ENCODE measurements at places on chromosomes 1 and 21.

DNA sequence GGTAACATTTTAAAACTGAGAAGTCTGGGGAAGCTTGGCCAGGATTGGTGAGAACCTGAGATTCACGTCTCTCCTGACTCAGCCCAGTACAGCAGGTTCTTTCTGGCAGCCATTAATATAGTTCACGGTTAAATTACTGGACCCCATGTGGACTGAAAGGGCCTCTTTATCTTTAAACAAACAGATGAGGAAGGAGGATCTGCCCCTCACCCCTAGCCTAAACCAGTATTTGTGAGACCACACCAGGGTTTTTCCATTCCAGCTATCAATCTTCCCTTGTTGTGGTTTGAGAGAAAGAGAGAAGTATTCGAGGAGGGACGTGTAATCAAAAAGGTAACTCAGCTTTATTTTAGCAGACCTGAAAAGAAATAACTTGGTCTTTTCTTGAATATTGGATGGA is 137.1 kb downstream of the PROX1 start:
- no peak for DNase-seq

DNA sequence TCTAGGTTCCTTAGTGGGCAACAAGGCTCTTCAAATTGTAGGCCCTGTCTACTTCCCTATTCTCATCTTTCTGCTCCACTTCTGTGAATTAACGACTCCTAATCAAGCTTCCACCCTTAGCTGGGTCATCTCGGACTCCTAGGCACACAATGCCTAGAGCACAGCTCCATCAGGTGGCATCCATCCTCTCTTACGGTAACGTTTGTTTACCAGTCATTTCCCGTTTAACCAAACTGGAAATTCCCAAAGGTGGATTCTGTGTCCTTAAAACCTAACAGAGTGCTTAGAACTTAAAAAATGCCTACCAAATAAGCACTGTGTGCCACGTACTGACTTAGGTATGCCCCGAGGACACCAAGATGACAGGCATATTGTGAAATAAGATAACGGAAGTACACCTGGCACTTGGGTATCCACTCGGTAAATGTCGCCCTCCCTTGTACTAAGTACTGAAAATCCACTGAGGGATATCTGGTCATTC is 1.5 kb downstream of the PARP1 start:
- no peak for DNase-seq

GRCh38 chr1:7379441-7379971 is 391.6 kb upstream of the VAMP3 start:
- peak; percentile 65 for DNase-seq

GRCh38 chr1:6462412-6463119 is 3.4 kb downstream of the TNFRSF25 start:
- no peak for DNase-seq

- no peak for DNase-seq
These were observed 1.0 kb downstream of the TMEM201 start for GRCh38 chr1:9589719-9590157.

DNA sequence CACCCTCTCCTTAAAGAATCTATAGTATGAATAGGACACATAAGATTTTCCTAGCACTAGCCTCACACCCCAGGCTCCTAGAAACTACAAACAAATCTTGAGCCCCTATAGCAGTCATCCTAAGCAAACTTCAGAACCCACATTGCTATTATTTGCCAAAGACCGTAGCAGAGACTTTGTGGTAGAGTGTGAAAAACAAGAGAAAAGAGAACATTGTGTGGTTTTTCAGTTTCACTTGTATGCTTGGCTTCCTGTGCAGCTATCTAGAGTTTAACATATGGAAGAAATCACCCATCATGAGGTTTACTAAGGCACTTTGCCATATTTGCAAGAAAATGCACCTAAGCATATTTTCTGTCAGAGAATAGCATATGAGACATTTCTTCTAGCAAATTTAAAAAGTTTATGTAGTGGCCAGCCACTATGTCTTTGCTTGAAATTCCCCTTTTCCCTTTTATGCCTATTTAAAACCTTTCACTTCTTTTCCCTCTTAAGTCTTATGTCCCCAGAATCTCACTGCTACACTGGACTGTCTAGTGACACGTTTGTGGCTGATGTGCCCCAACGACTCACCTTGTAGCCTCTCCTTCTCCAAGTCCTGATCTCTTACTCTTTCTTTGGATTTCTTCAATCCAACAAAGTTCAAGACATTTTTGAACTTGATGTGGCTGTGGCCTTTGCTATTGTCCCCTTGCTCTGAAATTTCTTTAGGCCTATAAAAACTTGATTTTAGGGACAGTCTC is 25.6 kb downstream of the CCDC190 start:
- DNase-seq, result no peak

Measured in right kidney (tissue), 9 donors.